CD4-positive, alpha-beta T cell treated with Interleukin-17A for 4 hours (primary cell): ENCODE measurements at places on chromosomes 1 and 21.

GRCh38 chr1:101109791-101110190 is 84.2 kb upstream of the DPH5 start:
- no peak for DNase-seq

DNA sequence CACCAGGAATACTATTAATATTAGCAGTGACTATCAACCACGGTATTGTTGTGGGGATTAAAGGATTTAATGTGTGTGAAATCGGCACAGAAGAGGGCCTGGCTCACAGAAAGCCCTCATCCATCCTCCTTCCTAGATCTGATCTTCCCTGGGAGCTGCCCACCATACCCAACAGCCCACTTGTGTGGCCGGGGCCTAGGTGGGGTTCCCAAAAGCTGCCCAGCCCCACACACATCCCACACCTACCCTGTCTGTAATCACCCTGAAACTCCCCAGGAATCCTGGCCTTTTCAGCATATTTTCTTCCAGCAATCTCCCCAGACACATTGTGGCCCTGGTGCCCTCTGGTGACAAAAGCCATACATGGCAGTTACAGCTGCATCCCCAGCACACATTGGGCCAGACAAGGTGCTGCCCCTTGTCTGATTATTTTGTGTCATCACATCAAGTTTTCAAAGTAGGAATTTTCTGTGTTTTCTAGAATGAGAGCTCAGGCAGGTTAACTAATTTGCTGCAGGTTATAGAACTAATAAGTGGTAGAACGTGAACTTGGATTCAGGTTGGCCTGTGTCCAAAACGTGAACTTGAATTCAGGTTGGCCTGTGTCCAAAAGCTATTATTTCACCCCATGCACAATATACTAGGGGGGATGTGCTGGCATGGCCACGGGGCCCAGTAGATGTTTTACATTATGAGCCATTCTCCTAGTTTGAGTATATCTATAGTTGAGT is 5.3 kb upstream of the SLC6A9 start:
- peak; percentile 77 for DNase-seq

GRCh38 chr1:153659175-153659534 is 652 bp downstream of the SNAPIN start:
- DNase-seq, result no peak

DNA sequence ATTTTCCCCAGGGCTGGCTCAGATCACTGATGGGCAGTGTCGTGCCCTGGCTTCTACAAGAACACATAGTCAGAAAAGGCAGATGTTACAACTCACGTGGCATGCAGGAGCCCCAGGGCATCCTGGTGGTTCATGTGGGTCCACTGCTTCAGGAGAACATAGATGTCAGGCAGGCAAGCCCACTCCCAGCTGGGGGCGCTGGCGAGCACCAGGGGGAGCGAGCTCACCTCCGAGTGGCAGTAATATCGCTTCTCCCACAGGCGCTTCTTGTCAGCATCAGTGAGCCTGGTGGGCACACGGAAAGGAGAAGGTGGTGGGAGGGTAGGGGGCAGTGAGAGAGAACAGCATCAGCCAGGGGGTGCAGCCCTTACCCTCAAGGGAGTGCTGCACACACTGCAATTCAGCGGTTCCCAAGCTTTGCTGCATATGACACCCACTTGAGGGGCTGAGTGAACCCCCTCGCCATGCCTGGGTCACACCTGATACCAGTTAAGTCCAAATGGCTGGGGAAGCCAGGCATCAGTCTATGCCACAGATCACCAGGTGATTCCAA is 34.3 kb upstream of the PPP1R15B start:
- DNase-seq, result peak; percentile 61

GRCh38 chr1:89254658-89255287 is 17.9 kb downstream of the GBP5 start:
- no peak for DNase-seq

- no peak for DNase-seq
Measured at GRCh38 chr1:47643306-47644211, 205.7 kb downstream of the FOXD2 start.

DNA sequence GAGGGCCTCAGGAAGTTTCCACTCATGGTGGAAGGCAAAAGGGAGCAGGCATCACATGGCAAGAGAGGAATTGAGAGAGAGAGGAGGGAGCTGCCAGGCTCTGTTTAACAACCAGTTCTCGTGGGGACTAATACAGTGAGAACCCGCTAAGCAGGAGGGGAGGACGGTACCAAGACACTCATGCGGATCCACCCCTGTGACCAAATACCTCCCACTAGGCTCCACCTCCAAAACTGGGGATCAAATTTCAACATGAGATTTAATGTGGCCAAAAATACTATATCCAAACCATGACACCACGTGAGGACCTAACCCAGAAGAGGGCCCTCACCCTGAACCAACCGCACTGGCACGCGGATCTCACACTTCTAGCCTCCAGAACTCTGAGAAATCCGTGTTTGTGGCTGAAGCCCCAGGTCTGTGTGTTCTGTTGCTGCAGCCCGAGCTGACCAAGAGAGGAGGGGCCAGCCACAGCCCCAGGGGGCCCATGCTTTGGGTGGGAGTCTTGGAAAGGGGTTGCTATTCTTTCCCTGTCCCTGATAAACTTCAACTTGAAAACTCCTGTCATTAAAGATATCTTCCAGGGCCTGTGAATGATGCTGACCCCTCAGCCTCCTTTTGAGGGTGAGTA is 32.0 kb downstream of the TRIM67 start:
- DNase-seq, result no peak

DNA sequence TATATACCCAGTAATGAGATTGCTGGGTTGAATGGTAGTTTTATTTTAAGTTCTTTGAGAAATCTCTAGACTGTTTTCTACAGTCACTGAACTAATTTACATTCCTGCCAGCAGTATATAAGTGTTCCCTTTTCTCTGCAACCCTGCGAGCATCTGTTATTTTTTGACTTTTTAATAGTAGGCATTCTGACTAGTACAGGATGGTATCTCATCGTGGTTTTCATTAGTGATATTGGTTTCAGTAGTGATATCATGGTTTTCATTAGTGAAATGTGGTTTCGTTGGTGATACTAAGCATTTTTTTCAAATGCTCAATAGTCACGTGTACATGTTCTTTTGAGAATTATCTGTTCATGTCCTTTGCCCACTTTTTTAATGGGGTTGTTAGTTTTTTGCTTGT is 316.8 kb downstream of the PTBP2 start:
- no peak for DNase-seq

DNA sequence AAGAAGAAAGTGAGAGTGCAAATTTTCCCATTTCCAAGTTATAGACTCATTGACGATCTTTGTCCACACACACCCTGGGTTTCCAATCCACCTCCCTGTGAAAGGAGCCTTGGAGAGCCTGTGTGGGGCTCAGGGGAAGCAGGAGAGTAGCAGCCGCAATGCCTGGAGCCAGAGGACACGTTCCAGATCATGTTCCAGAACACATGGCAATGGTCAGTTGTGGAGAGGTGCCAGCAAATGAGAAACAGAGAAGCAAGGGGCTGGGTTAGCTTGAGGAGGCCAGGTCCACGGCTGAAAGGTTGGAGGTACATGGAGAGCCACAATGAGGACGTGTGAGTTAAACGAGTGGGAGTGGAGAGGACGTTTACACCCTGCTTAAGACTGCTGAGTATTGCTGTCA is 33.0 kb upstream of the SIPA1L2 start:
- DNase-seq, result no peak

- no peak for DNase-seq
Measured at GRCh38 chr1:178692564-178693327, 32.3 kb upstream of the RALGPS2 start.

DNA sequence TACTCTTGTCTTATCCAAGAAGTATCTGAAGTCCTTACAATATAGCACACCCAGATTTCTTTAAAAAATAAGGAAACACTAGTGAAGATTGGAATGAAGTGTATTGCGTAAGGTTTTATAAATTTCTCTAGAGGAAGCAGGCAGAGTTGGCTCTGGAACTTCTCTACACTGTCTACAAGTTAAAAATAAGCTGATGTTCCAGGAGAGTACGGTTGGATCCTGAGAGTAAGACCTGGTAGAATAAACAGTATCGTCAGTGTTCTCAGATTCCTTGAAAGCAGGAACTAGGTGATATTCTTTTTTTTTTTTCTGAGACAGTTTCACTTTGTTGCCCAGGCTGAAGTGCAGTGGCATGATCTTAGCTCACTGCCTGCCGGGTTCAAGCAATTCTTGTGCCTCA is 107.9 kb downstream of the USP25 start:
- no peak for DNase-seq

DNA sequence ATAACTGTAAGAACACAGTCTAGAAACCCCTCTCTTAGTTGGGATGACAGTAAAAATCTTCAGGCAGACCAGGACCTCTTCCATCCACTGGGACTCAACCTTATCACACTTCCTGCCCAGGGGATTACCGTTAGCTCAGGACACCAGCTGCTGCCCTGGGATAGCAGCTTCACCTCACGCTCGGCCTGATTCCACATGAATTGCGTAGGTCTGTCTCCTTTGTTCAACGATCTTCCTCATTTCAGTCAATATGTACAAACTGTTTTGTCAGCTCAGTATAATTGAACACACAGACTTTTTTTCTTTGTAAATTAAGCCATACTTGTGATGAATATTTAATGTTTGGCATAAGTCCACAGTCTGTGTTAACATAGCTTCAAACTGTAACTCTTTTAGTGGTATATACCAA is 290.4 kb downstream of the GRIK1 start:
- no peak for DNase-seq

DNA sequence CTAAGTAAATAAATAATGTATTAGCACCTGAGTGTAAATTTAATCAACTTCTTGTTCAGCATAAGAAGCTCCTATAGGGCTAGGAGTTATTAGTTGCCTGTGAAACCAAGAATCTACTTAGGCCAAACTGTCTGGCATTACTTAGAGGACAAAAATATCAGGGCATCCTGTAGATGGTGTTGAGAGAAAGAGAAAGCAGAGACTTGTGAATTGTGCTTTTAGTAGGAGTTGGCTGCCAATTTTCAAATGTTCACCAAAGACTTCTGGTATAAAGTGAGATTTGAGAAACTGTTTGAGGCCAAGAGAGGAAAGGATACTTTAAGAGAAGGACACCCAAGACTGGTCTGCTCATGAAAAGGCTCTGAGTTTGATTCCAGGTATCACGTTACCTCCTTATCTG is 315.5 kb upstream of the DEPDC1 start:
- DNase-seq, result no peak

DNA sequence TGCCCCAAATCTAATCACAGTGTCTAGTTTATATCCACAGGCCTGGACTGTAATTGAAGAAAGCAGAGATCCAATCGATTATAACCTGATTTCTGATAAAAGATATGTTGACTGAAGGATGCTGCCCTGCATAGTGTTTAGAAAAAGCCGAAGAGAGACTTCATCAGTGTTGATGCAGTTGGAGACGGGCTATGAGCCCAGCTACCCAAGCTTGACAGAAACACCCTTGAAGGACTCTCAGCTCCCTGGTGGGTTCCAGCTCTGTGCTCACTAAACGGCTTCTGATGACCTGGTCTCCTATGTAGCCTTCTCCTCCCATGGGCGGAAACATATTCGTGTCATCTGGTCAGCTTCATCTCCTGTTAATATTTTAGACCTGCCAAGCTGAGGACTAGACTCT is 10.2 kb downstream of the FAM89A start:
- DNase-seq, result no peak

- no peak for DNase-seq
Measured at GRCh38 chr1:178749581-178750166, 24.6 kb downstream of the RALGPS2 start.

DNA sequence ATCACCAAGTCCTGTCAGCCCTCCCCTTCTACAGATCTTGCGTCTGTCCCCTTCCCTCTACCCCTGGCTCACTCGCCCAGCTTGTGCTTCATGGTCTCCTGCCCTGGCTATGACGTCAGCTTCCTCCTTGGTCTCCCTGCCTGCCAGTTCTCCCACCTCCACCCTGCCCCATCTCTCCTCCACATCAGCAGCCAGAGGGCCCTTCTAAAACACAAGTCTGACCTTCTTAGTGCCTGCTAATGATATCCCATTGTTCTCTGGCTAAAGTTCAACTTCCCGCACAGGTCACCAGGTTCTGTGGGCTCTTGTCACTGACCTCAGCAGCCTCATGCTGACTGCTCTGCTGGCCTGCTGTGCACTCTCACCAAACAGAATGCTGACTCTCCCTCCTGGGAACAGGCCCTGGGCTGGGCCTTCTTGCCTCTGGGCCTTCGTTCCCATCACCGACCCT is 24.7 kb upstream of the MYCL start:
- no peak for DNase-seq

DNA sequence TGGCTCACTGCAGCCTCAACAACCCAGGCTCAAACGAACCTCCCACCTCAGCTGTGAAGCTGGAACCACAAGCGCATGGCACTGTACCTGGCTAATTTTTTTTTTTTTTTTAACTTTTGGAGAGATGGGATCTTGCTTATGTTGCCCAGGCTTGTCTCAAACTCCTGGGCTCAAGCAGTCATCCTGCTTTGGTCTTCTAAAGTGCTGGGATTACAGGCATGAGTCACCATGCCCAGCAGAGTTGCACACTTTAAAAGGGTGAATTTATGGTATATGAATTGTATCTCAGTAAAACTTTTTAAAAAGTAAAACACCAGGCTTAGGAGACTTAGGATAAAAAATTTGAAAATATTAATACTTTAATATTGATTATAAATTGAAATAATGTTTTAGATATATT is 99.1 kb downstream of the CLEC20A start:
- no peak for DNase-seq

- peak; percentile 11 for DNase-seq
Measured at GRCh38 chr1:21647431-21648351, 21.5 kb downstream of the RAP1GAP start.

DNA sequence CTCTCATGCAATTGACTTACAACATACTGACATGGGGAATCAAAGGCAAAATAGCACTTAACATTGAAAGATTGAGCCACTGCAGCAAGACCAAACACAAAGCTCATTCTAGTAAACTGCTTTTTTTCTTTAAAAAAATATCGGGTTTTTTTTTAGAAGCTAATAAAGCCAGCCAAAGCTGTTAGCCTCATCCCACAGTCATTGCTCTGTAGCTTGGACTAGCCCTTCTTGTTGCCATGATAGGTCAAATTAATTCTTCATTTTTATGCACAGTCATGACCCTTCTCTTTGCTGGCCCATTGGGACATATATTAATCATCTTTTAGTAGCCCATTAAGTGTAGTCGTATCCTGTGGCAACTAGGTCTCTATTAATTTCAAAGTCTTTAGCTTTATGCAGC is 231.3 kb downstream of the ADGRL2 start:
- DNase-seq, result no peak

DNA sequence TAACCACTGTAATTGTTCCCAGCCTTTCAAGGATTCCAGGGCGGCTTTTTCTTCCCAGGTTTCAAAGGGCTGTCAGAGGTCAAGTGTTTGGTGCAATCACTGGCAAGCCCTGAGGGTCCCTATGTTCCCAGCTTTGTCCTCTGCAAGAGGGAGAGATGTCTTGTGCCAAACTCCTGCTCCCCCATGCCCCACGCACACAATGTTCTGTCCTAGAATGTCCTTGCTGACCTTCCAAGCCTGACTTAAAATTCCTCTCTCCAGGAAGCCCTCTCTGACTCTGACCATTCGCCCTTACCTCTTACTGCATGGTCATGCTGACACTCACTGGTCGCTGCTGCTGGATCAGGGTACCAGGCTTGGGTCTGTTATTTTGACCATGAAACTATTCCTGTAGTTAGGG is 152.5 kb upstream of the KCND3 start:
- no peak for DNase-seq
